Activated CD4-positive, alpha-beta T cell treated with anti-CD3 and anti-CD28 coated beads, Interleukin-2, amount 10 ng/mL, durations not matched to agents 7 days and 5 days (primary cell): ENCODE measurements at places on chromosomes 7 and 10. TPM values are rescaled to one million over a fixed set of nuclear protein-coding genes. Genes with fewer than 3 reads are reported as not detected.

DNA sequence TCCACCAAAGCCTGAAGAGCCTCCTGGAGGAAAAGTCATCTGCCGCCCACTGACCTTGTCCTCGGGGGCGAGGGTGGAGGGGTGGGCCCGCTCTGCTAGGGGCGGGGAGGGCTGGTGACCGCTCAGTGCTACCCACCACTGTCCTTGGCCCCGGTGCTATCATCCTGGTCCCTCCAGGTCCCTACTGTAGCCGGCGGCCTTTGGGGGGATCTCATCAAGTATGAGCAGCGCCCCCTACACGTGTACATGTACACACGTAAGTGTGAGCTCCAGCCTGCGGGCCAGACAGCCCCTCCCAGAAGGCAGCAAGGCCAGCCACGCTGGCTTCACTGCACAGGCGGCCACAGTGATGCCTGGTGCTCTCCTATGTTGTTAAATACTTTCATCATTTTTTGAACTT, 19.6 kb downstream of the TTYH3 start:
- DNase-seq = no peak

DNA sequence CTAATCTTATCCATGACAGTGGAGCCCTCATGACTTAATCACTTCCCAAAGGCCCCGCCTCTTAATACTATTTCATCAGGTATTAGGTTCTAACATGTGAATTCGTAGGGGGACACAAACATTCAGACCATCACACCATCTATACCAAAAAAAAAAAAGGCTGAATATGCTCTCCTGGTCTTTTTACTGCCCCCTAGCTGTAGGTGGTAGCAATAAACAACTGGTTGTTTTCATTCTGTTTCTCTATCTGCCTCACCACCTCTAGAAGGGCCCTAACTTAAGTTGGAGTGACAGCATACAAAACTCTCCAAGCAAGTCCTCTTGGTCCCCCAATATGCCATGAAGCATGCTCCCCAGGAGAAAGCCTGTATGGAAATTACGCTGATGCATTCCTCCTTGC, 94.1 kb downstream of the GRM8 start:
- DNase-seq = no peak

DNA sequence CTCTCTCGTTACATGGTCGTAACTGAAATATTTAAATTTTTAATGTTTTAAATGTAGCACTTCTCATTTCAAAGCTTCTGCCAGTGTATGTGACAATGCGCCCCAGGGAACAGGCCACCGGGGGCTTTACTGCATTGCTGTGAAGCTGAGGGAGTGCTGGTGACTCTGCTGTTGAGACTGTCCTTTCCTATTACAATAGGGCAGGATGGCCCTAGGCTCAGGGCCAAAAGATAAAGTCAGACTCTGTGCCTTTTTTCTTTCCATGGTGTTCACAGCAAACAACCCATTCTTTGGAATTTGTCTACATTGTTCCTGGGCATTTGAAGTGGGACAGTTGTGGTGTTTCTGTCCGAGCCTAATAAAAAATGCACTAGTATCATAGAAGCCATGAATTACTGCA, 107.3 kb downstream of the GALNT11 start:
- DNase-seq = no peak

DNA sequence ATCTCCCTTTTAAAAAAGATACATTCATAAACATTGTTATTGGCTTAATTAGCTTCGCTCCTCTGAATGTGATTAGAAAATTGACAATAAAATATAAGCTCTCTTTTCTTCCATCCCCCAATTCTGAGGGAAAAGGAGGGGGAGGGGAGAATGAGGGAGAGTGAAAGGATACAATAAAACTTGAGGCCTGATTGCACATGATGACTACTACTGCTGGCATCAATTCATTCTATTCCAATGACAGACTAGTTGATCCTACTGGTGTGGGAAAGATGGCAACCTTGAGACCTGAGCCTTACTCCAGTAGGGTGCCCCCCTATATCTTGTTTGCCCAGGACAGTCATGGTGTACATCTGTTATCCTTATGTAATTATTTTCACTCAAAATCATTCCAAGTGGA, 4.5 kb upstream of the IQUB start:
- no peak for DNase-seq

- no peak for DNase-seq
Observed at GRCh38 chr7:881441-882234, 5.3 kb downstream of the GET4 start.

- no peak for DNase-seq
Observed at GRCh38 chr10:128744092-128744491, 617.9 kb upstream of the MKI67 start.

DNA sequence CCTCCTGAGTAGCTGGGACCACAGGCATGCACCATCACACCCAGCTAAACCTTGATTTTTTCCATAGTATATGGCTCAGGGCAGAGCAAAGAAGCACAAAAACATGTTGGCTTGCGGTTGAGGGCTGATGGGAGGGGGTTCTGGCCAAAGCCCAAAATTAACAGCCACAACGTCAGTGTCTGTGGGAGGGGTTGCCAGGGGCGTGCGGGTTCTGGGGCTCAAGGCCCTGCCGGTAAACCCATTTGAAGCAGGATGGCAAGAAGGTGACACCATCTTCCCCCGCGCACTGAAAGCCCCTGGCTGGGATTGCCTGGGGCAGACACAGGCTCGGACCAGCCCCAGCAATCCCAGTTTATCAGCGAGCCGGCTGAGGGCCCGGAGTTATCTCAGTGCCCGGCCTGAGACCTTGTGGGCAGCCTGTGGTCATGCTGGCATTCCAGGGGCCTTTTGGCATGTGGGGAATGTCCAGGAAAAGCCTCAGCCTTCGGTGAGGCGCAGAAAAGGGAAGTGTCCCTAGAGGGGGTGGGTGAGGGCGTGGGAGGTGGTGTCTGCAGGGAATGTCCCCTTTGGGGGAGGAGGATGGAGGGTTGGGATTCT, 167.7 kb upstream of the TNRC18 start:
- DNase-seq = no peak

GRCh38 chr7:24500599-24500998, 72.7 kb upstream of the PALS2 start:
- DNase-seq = no peak

DNA sequence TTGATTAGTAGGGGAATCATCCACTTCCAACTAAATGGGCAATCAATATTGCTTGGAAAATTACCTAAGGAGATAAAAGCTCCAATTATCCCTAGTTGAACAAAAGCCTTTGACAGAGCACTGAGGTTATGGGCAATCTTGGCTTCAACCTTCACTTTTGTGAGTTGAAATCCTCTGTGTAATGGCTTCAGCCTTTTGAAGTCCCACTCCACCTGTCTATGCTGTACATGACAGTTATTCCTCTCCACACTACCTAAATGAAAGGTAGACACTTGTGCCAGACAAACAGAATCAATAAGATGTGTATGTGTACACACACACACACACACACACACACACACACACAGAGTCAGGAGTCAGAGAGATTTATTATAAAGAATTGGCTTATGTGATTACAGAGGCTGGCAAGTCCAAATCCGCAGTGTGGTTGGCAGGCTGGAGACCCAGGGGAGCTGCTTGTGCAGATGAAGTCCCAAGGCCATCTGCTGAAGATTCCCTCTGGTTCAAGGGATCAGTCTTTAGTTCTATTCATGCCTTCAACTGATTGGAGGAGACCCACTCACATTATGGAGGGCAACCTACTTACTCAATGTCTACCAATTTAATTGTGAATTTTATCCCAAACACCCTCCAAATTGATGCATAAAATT, 164.8 kb upstream of the CDC14C start:
- DNase-seq = no peak

DNA sequence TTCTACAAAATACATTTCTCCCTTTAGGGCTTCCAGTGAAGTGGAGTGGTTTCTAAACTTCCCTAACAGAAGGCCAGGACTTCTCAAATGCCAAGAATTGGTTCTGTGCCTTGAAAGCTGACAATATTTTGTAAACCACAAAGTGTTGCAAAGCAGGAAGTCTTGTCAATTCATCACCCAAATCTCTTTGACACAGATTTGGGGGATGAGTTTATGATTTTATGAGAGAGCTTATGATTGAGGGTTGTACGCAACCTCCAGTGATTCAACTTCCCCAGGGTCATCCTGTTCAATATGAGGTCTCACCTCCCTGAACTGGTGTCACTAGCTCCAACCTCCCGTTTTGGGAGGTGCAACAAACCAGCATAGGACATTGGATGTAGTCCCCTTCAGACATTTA, 83.7 kb downstream of the PRLHR start:
- DNase-seq = no peak

GRCh38 chr10:93412801-93413200, 69.3 kb downstream of the MYOF start:
- DNase-seq = no peak

DNA sequence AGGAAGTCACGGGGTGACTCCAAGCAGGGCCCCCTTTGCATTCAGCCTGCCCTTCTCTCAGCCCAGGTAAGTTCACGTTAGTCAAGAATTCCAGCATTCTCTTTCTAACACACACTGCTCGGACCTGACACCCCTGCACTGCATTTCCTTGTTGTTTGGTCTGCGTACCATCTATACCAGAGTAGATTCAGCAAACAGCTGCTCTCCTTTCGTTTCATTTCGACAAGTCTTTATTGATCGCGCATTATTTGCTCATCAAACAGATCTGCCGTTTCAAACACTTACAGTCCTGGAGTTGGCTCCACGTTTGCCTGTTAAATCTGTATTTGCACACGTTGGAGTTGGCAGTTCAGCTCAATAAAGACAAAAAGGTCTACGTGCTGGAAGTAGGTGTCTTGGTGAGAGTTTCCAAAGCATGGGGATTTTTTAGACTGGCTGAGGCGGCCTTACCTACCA, 495.1 kb downstream of the RPS24 start:
- DNase-seq = no peak

DNA sequence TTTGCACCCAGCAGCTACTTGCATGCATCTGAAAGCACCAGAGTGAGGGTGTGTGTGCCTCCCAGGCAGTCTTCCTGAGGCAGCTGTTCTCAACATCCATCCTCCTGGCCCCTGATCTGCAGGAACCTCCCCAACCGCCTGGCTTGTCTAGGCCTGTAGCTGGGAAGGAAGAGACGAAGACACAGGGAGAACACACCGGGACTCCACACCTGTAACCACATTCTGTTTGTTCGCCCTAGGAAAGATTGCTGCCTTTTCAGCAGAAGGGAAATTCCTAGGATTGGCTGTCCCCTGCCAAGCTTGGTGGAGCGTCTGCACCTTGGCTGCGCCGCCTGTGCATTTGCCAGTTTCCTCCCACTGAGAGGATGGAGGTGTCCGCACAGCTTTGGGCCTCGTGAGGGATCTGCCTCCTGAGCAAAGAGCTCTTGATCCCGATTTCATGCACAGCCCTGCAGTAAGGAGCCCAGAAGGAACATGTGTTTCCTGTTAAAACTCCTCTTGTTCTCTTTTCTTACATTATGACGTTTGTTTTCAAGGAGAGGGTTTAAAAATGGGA, 154.6 kb downstream of the TPST1 start:
- DNase-seq = no peak

- peak; percentile 32 for DNase-seq
Observed at GRCh38 chr7:128830231-128831177, at the start of gene FLNC. TSS of gene FLNC (plus strand) at chr7:128830406. CDS start at chr7:128830638, 232 bp downstream.

DNA sequence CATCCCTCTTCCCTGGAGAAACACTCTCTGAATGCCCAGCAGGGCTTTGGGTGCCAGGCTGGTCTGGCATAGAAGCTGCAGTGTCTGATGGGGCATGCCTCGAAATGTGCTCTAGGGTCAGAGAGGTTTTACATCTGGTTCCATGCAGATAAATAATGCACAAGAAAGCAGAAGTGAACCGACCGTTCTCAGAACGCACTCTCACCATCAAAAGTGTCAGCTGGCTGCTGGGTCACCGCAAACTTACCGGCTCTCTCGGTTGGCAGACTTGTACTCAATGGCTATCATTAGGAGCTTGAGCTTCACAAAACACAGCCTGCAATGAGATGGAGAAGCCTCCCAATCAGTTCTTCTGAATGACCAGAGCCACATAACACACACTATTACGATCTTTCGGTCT, 610.0 kb downstream of the KCNMA1 start:
- no peak for DNase-seq

CRTAC1 gene
- total RNA-seq = not detected

ASAH2B gene
- 3.3 TPM for total RNA-seq

KCNH2 gene
- total RNA-seq = 0.30 TPM

ANKRD30A gene
- not detected for total RNA-seq

GTF2IRD1 gene
- total RNA-seq = 0.94 TPM

LIPA gene
- total RNA-seq = 32.6 TPM

SGCE gene
- total RNA-seq = not detected

ABCC2 gene
- total RNA-seq = 1.3 TPM
